ENCODE measurements at places on chromosomes 5 and 9. TPM values are rescaled to one million over a fixed set of nuclear protein-coding genes. Genes with fewer than 3 reads are reported as not detected.

GRCh38 chr9:106613250-106613737, 249.7 kb upstream of the ZNF462 start:
- DNase-seq, result peak; percentile 17

The GPR150 gene
- not detected for total RNA-seq

DNA sequence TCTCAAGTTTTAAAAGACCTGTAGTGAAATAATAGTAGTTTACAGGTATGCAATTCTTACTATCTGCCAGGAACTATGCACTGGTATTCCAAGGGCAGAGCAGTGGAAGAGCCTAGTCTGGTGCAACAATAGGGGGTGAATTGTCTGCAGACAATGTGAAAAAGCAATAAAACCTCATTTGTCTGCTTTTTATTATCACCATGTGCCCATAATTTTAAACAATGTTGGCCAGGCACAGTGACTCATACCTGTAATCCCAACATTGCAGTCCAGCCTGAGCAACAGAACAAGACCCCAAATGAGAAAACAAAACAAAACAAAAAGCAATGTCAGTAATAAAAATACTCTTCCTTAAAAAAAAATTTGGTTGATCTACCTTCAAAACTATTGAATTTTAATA, 12.2 kb upstream of the SLC44A1 start:
- DNase-seq, result no peak

The ISCA1 gene
- 55.4 TPM for total RNA-seq

The CDH6 gene
- total RNA-seq, result 13.5 TPM

DNA sequence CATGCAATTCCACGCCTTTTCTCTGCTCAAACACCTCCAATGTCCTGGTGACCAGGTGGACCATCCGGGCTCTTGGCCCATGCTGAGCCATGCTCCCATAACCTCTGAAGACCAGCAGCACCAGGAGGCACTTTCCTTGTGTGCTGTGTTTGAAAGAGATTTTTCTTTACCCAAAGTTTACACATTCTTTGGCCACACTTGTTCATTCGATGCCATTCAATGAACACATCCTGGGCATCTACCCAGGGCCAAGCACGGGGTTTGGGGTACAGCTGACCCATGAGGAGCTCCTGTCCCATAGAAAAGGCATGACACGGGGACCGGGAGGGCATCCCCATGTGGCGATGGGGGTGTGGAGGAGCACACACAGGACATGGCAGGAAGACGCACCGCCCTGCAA, 77.1 kb upstream of the IRX1 start:
- DNase-seq, result no peak

- no peak for DNase-seq
Observed at GRCh38 chr9:117636681-117637080, 67.5 kb upstream of the TLR4 start.

DNA sequence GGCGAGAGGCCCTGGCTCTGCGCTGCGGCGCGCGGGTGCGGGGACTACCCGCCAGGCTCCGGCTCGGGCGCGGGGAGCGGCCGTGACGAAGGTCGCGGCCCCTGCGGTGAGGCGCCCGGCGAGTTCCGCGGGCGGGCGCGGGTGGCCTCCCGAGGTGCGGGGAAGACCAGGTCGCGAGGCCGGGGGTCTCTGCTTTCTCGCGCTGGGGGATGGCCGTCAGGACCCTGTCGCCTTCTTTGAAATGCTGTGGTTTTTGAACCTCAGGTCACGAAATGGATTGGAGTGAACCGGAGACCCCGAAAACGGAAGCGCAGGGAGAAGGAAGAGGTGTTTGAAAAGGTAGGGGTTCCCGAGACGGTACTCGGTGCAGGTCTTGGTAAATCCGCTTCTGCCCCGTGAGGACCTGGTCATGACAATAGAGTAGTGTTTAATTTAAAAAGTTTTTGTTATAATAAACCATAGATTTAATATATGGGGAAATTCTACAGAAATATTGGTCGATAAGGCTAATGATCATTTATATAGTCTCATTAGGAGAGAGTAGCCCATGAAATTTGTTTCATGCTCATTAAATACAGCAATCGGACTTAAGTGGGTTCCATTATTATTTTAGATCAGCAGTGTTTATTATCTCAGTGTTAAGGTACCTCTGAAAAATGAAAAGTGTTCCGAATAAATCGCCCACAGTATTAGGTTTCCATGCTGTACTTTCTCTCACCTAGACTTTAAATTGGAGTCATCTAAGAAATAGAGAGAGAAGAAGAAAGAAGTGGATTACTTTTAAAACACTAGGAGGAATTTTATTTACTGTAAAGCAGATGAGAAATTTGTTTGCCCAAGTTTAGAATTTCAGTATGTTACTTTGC, 279.0 kb downstream of the AOPEP start:
- no peak for DNase-seq

Data from cerebellum (tissue), 4 donors.